ENCODE measurements at places on chromosomes 1 and 21.

- peak; percentile 58 for DNase-seq
Observed at GRCh38 chr1:12275370-12275769, 45.5 kb downstream of the VPS13D start.

DNA sequence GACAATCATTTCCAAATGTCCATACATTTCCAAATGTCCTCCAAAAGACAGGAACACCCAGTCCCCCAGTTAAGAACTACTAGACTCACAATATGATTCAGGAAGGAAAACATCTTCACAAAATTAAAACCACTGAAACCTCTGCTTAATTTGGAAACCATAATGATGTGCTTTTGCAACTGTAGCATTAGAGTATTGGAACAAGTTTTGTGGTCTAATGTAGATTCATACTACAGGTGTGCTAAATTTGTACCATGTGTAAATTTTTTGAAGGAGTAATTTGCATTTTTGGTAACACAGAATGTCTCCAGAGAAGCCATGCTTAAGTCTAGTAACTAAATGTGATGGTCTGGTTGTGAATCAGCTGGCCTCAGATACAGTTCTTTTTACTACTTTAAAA, 129.6 kb downstream of the DPYD start:
- DNase-seq = no peak

GRCh38 chr21:28632755-28633408, 359.8 kb downstream of the LTN1 start:
- no peak for DNase-seq

DNA sequence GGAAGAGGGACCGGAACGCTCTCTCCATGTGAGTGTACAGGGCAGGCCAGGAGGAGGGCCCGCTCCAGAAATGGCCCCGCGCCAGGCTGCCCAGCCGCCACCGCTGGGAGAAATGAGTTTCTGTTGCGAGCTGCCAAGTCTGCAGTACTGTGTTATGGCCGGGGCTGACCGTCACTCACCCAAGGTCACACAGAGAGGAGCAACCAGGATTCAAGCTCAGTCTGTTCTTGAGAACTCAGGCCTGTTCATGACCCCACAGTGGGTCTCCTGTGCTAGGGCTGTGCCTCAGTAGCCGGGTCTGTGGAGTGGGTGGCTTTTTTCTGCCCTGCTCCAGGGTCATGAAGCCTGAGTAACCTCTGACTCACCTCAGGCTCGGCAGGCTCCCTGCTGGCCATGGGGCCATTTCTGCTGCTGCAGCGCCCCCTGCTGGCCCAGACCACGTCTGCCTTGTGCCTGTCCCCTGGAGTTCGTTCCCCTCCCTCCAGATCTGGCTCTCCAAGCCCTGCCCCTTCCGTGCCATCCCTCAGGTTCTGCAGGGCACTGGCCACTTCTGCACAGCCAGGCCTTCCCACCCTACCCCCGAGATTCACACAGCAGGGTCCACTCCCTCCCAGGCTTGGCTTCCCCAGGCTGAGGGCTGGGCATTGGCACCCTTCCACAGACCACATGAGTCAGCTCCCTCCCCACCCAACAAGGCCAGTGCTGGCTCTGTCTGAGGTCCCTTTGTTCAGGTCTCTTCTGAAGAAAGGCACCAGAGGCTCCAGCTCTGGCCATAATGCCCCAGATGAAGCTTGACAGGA, 51.8 kb downstream of the EDN2 start:
- DNase-seq = peak; percentile 82

- DNase-seq = peak; percentile 15
Observed at GRCh38 chr1:5744911-5745799, 247.1 kb downstream of the NPHP4 start.

- DNase-seq = no peak
Observed at GRCh38 chr1:225207791-225208190, 220.0 kb downstream of the LBR start.

- DNase-seq = no peak
Observed at GRCh38 chr1:116697548-116698243, 30.2 kb upstream of the IGSF3 start.

GRCh38 chr21:38356883-38357625, 100.3 kb downstream of the KCNJ15 start:
- no peak for DNase-seq

DNA sequence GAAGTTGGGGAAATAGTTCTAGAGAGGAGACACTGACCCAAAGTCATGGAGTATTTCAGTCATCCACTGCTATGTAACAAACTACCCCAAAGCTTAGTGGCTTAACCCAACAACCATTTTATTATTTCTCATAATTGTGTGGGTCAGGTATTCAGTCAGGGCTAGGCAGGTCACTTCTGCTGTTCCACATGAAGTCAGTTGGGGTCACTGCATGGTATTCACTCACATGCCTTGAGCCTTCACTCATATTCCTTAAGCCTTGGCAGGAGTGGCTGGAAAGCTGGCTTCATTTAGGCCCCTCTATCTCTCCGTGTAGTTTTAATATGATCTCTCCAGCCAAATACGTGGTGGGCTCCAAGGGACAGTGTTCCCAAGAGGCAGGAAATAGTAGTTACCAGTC, 17.5 kb upstream of the RNF11 start:
- no peak for DNase-seq

- no peak for DNase-seq
Observed at GRCh38 chr1:230797942-230798365, 50.8 kb downstream of the CAPN9 start.

GRCh38 chr1:202046748-202047708, 36.6 kb downstream of the ELF3 start:
- no peak for DNase-seq

DNA sequence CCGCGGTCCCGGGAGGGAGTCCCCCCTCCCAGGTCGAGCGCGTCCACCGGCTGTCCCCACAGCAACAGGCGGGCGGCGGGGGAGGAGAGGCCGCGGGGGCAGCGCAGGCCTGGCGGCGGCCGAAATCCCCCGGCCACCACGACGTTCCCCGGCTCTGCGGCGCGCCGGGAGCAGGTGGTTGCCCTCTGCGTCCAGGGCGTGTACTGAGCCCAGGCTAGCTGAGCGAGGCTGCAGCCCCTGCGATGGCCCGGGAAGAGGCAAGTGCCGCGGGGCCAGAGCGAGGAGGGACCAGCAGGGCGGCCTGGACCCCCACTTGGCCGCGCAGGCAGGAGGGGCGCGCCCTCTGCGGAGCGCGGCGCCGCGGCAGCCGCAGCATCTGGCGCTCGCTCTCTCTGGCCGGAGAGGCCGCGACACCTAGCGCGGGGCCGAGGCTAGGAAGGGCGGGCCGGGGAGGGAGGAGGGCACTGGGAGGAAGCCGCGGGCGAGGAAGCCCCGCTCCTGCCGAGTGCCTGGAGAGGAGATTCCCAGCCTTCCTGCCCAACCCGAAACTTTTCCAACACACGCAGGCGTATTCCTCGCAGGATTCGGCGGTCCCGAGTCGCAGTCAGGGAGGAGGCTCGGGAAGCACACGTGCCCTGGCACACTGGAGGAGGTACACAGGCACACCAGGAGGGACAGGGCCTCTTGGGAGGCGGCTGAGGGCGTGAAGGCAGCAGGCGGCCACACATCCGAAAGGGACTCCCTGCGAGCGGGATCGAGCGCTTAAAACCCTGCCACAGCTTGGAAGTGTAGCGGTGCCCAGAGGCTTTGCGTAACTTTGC, 4.9 kb upstream of the PROX1 start:
- no peak for DNase-seq

DNA sequence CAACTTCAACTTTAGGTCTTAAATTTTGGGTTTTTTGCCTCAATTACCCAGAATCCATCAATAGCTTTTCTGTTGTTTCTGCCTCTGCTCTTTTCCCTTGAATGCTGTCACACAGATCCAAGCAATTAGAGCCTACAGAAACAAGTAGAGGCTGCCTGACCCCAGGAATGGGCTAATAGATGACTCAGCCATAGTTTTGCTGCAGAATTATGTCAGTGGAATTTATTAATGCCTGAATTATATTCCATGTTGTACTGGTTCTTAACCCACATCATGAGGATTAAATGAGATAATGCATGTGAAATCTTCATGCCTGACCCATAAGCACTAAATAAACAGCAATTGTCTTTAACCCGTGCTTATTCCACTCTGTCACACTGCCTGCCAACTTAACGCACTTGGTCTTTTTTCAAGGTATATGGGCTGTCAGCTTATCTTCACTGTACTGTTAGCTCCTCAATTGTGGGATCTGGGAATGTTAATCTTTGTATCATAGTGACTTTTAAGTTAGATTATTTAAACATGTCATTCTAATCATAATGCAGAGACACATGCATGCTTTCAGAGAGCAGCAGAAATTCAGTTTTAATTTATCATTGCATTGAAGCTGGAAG, 213.3 kb downstream of the ROR1 start:
- DNase-seq = no peak

GRCh38 chr1:106637566-106637965, 418.9 kb upstream of the PRMT6 start:
- no peak for DNase-seq

DNA sequence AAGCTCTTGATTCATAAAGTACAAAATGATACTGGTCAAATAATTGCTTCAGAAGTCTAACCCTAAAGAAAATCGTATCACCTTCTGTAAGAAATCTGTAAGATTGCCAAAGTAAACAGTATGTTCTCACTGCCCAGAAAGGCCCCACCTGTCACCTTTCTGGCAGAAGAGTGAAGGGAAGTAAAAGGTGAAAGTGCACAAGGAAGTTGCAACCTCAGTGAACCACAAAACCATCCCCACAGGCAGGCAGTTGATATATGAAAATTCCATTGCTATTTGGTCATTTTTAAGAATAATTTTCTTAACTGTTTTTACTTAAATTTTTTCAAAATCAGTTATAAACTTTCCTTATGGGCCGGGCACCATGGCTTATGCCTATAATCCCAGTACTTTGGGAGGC, 48.5 kb upstream of the FBXO28 start:
- no peak for DNase-seq

DNA sequence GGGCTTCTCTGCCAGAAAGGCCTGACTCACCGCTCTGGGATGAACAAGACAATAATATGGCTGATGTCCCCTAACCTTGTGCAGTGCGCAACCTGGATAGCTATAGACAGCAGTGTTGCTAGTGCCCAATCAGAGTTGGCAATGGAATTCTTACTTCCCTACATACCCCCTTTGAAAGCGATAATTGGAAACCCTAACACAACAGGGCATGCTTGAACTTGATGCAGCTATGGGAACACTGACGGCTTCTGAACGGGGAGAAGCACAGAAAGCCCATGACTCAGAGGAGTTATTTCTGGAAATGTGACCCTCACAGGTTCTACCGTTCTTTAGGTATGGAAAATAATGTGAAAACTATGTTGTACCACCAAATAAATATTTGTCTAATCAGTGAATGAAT, 200.6 kb downstream of the TRABD2B start:
- DNase-seq = no peak

GRCh38 chr1:229579059-229579673, 20.7 kb upstream of the ABCB10 start:
- DNase-seq = no peak

GRCh38 chr1:212670301-212670700, 29.3 kb downstream of the BATF3 start:
- no peak for DNase-seq

- no peak for DNase-seq
Observed at GRCh38 chr1:26560403-26560780, 30.8 kb downstream of the RPS6KA1 start.

DNA sequence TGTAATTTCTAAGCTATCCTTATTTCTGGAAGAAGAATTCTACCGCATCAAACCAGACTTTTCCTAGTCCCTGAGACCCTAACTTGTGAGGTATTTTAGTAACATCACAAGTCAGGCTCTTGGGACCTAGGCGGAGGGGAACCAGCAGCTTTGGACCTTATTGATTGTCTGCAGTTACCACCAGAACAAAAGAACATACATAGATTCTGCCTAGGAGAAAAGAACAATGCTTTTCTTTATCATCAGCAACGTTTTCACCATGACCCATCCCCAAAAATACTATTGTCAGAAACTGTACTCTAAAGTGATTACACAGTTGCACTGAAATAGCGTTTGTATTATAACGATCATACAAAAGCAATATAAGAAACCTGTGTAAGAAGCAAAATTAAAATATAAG, 860.4 kb downstream of the USP25 start:
- DNase-seq = no peak

DNA sequence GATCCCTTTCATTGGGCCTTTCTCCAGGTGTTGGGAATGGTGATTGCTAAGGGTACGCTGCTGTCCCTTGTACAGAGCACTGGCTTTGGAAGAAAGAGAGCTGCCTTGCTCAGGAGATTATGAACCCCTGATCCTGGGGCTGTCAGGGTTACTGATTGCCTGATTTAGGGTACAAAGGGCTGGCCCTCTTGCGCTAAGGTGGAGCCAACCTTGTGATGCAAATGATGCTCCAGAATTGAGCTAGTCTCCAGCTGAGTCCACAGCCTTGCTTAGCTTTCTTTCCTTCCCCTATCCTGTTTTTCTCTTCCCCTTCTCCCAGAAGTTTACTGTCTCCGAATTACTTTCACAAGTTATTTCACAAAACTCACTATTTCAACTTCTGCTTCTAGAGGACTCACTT, 334.7 kb downstream of the AMY1C start:
- DNase-seq = no peak

- DNase-seq = no peak
Observed at GRCh38 chr1:90291431-90292216, 296.7 kb downstream of the ZNF326 start.

DNA sequence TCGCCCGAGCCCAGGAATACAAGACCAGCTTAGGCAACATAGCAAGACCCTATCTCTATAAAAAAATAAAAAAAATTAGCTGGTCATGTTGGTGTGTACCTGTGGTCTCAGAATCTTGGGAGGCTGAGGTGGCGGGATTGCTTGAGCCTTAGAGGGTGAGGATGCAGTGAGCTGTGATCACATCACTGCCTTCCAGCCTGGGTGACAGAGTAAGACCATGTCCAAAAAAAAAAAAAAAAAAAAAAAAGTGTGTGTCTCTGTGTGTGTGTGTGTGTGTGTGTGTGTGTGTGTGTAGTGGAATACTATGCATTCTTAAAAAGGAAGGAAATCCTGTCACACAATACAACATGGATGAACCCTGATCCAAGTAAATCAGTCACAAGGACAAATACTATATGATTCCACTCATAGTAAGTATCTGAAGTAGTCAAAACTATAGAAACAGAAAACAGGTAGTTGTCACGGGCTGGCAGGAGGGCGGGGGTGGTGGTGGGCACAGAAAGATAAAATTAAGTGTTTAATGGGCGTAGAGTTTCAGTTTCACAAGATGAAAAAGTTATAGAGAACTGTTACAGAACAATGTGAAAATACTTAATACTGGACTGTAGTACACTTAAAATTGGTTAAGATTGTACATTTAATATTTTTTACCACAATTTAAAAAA, 47.8 kb downstream of the SELENOF start:
- DNase-seq = no peak

GRCh38 chr1:14614341-14614740, 15.9 kb downstream of the KAZN start:
- no peak for DNase-seq

DNA sequence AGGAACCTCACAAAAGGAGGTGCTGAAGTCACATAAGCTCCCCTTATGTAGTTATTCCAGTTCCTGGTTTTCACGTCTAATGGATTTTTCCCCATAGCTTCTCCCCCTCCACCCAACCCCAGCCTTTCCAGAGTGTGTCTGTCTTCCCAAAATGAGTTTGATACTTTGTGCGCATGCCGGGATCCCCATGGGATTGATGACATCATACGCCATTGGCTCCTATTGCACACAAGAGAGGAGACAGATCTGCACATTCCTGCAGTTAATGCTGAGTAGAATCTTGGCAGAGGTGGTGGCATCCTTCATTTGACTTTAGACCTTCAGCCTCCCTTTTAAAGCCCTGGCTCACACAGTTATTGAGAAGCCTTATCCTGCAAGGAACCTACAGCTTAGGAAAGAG, 71.4 kb downstream of the DDR2 start:
- no peak for DNase-seq
